ENCODE measurements at places on chromosomes 2 and 18. TPM values are rescaled to one million over a fixed set of nuclear protein-coding genes. Genes with fewer than 3 reads are reported as not detected.

The CKAP2L gene
- total RNA-seq: 63.4 TPM

The CCDC148 gene
- total RNA-seq: 0.16 TPM

The GEN1 gene
- 37.1 TPM for total RNA-seq

The PROKR1 gene
- total RNA-seq: not detected

The REG3G gene
- not detected for total RNA-seq

The CD207 gene
- total RNA-seq: not detected

DNA sequence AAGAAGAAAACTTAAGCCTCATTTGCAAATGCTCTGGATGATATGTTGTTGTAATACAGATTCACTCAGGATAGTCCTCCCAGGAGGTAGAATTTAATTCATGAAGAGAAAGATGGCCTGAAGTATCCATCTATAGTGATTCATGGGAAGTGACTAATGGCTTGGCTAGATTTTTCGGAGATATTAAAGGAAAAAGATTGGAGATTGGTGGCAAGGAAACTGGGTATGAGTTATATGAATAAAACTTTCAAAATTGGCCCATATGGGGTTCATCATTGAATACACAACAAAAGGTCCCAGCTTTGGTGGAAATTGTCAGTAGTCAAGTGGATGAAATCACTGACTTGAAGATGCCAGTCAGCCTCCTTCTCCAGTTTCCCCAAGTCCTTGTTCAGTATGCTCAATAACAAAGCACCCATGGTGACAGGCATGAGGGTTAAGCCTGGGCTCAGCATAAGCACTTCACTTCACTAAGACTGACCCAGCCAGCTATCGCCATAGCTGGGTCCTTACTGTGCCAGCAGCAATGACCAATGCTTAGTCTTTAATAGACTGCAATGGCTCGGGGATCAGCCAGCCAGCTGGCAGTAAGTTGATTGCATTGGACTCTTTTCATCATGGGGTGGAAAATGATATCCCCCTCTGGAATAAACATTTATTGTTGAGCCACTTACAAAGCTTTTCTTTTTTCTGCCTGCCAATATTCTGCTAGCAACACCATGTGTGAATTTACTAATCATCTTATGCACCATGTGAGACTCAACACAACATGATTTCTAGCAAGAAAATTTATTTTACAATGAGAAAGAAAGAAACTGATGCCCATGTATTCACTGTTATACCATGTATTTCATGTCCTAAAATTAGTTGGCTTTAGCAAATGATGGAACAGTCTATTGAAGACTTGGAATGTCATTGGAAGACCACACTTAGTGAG, 176.6 kb upstream of the TACR1 start:
- DNase-seq: no peak
- no peak overlapping the region for H3K4me3 ChIP-seq
- H3K4me1 ChIP-seq: no peaks in the 10 kb centered on the region

GRCh38 chr2:171598713-171599319, 76.5 kb downstream of the CYBRD1 start:
- H3K27me3 ChIP-seq: peaks cover 11% of the 10 kb centered on the region
- peak; percentile 68 for DNase-seq
- no peak overlapping the region for H3K4me3 ChIP-seq
- H3K27ac ChIP-seq: no peak overlapping the region
- H3K4me1 ChIP-seq: no peaks in the 10 kb centered on the region

DNA sequence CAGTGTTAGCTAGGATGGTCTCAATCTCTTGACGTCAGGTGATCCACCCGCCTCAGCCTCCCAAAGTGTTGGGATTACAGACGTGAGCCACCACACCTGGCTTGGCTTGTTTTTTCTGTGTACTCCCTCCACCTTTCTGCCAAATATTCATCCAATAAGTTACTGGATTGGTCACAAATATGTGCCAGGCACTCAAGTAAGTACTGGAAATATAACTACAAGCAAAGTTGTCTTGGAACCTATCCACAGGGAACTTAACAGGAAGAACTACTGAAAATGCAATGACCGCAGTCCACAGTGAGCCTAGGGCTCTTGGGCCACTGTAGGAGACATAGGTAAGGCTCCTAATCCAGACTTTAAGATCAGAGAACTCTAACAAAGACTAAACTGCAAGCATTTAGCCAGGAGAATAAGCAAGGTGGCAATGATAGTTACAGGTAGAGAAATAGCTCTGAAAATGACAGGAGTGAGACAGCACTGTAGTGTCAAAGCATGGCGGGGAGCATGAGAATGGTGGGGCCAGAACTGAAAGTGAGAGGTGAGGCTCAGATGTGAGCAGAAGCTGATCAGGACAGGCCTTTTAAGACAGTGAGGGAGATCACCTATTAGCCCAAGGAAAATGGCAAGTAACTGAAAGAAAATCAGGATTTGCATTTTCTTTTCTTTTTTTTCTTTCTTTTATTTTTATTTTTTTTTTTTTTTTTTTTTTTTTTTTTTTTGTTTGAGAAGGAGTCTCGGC, 252.1 kb downstream of the RBM43 start:
- DNase-seq: no peak
- no peaks in the 10 kb centered on the region for H3K27me3 ChIP-seq
- no peaks in the 10 kb centered on the region for H3K36me3 ChIP-seq

GRCh38 chr2:120817136-120817955, 81.7 kb downstream of the GLI2 start:
- H3K4me1 ChIP-seq: no peaks in the 10 kb centered on the region
- H3K36me3 ChIP-seq: no peaks in the 10 kb centered on the region
- H3K27me3 ChIP-seq: no peaks in the 10 kb centered on the region

- no peak overlapping the region for H3K27ac ChIP-seq
- H3K36me3 ChIP-seq: no peaks in the 10 kb centered on the region
- no peaks in the 10 kb centered on the region for H3K27me3 ChIP-seq
- no peak overlapping the region for H3K4me3 ChIP-seq
- no peak for DNase-seq
Observed at GRCh38 chr2:240353086-240353798, 82.2 kb upstream of the GPC1 start.

DNA sequence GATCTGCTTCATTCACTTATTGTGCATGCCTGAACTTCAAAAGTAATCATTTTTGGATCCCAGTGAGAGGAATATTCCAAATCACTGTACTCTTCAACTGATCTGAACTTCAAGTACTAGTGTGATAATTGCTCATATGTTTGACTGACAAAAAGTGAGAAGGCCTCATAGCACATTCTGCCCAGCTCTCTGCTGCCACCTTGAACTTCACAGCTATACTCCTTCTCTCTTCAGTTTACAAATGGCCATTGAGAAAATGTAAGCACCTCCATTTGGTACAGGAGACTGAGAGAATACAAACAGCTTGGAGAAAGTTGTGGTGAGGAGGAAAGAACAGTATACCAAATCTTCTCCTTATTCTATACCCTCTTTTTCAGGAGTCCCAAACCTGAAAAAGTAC, 946.0 kb upstream of the CHAC2 start:
- no peak overlapping the region for H3K4me3 ChIP-seq
- no peaks in the 10 kb centered on the region for H3K4me1 ChIP-seq
- no peaks in the 10 kb centered on the region for H3K27me3 ChIP-seq
- no peak overlapping the region for H3K27ac ChIP-seq
- no peaks in the 10 kb centered on the region for H3K36me3 ChIP-seq

- H3K27me3 ChIP-seq: no peaks in the 10 kb centered on the region
- no peak overlapping the region for H3K4me3 ChIP-seq
- H3K36me3 ChIP-seq: peaks cover 15% of the 10 kb centered on the region
- H3K4me1 ChIP-seq: no peaks in the 10 kb centered on the region
- DNase-seq: no peak
- no peak overlapping the region for H3K27ac ChIP-seq
Observed at GRCh38 chr2:3169106-3169870, 208.3 kb downstream of the EIPR1 start.

DNA sequence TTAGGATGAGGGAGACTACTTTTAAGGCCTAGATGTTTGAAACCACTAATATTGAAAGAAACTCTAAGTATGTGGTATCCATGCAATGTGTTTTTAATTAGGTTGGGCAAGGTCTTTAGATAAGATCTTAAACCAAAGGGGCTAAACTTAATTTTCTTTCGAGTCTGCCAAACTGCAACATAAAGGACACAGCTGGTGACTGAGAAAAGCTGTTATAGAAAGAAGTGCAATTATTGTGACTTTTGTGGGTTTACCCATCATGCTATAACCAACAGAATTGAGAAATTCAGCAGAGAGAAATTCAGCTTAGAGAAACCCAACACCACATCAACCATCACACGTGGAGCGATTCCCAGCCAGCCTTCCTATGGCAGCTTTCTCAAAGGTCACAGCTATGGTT, 119.5 kb upstream of the LMAN1 start:
- H3K4me1 ChIP-seq: no peaks in the 10 kb centered on the region
- no peak overlapping the region for H3K4me3 ChIP-seq
- no peak for DNase-seq
- no peaks in the 10 kb centered on the region for H3K36me3 ChIP-seq
- peaks cover 14% of the 10 kb centered on the region for H3K27me3 ChIP-seq

GRCh38 chr2:82256983-82257632, 1952.6 kb upstream of the LRRTM1 start:
- H3K27ac ChIP-seq: no peak overlapping the region
- no peaks in the 10 kb centered on the region for H3K4me1 ChIP-seq
- no peak for DNase-seq
- H3K27me3 ChIP-seq: no peaks in the 10 kb centered on the region
- no peaks in the 10 kb centered on the region for H3K36me3 ChIP-seq

GRCh38 chr18:13500227-13500865, 226.0 kb downstream of the FAM210A start:
- H3K27me3 ChIP-seq: no peaks in the 10 kb centered on the region
- peaks cover 34% of the 10 kb centered on the region for H3K4me1 ChIP-seq
- no peak overlapping the region for H3K27ac ChIP-seq
- H3K36me3 ChIP-seq: peaks cover 37% of the 10 kb centered on the region

DNA sequence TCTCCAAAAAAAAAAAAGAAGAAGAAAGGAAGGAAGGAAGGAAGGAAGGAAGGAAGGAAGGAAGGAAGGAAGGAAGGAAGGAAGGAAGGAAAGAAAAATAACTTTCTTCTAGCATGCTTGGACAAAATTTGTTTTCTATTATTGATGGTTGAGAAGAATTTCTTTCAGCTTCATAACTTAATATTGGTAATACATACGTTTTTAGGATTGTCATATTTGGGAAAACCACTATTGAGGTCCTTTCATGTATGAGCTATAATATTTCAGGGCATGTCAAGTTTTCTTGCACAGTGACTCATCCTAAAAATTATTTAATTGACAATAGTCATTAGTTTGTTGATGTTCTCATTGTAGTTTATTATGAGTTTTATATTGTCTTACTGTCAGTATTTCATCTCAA, 66.4 kb upstream of the PKDCC start:
- no peak overlapping the region for H3K4me3 ChIP-seq
- peaks cover 7% of the 10 kb centered on the region for H3K27me3 ChIP-seq
- H3K27ac ChIP-seq: no peak overlapping the region
- no peak for DNase-seq
- H3K4me1 ChIP-seq: no peaks in the 10 kb centered on the region

DNA sequence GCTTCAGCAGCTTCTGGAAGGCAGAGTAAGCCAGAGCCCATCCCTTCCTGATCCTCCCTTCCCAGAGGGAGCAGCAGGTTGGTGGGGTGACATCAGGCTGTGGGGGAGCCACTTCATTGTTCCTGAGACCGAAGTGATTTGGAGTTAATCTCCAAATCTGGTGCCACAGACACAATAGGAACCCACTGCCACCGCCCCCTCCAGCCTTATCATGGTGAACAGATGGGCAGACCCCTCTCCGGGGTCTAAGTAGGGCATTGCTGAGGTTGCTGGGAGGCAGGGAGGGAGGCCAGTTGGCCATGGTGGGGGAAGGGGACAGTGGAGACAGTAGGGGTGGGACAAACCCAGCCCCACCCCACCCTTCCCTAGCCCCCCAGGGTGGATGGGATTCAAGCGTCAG, 25.6 kb upstream of the SLC35F6 start:
- peaks cover 2% of the 10 kb centered on the region for H3K27me3 ChIP-seq
- peaks cover 17% of the 10 kb centered on the region for H3K4me1 ChIP-seq
- DNase-seq: no peak
- H3K27ac ChIP-seq: no peak overlapping the region
- no peak overlapping the region for H3K4me3 ChIP-seq

- H3K27me3 ChIP-seq: peaks cover 22% of the 10 kb centered on the region
- H3K27ac ChIP-seq: no peak overlapping the region
- DNase-seq: no peak
- no peak overlapping the region for H3K4me3 ChIP-seq
Observed at GRCh38 chr18:77896586-77897252, 647.1 kb downstream of the GALR1 start.

DNA sequence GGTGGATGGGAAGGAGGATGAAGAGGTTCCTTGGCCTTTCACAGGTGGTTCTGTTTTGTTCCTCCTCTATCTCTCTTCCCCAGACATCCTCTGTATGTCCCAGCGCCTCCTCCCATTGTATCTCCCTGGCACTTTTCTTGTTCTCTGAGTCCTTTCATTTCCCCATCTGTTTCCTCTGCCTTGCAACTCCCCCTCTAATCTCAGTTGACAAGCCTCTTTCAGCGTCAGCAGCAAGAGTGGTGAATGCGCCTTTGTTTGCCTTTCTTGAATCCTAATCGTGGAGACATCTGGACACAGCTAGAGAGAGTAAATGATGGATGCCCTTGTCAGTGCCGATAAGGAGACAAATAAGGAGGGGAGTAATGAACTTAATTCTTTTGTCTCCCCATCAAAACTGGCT, 167.0 kb downstream of the NDUFA10 start:
- H3K36me3 ChIP-seq: no peaks in the 10 kb centered on the region
- peaks cover 20% of the 10 kb centered on the region for H3K27me3 ChIP-seq
- no peaks in the 10 kb centered on the region for H3K4me1 ChIP-seq
- no peak overlapping the region for H3K4me3 ChIP-seq
- DNase-seq: no peak

DNA sequence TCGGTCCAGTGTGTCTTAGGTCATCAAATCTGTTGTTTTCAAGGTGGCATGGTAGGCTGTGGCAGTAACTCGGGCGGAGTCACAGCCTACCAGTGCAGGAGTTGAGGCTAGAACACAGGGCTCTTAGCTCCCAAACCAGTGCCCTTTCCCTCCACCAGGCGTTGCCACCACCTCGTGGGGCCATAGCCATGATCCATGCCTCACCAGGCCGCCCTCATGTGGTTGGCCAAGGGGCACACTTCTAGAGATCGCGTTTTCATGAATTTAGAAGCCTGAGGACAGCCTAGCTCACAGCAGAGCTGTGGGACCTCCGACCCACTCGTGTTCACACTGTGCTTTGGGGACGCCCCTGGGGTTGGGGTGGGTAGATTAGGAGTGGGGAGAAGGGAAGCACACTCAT, 10.6 kb downstream of the SEC11C start:
- peaks cover 25% of the 10 kb centered on the region for H3K4me1 ChIP-seq
- no peak overlapping the region for H3K4me3 ChIP-seq
- no peaks in the 10 kb centered on the region for H3K27me3 ChIP-seq
- H3K36me3 ChIP-seq: peaks cover 17% of the 10 kb centered on the region

- H3K27me3 ChIP-seq: no peaks in the 10 kb centered on the region
- no peaks in the 10 kb centered on the region for H3K4me1 ChIP-seq
- H3K4me3 ChIP-seq: no peak overlapping the region
- H3K36me3 ChIP-seq: no peaks in the 10 kb centered on the region
- no peak overlapping the region for H3K27ac ChIP-seq
- no peak for DNase-seq
Observed at GRCh38 chr18:41771973-41772372, 183.1 kb upstream of the PIK3C3 start.

All from activated CD8-positive, alpha-beta T cell treated with anti-CD3 and anti-CD28 coated beads, Interleukin-2, amount 10 ng/mL, durations not matched to agents 7 days and 5 days (primary cell).